ENCODE measurements at places on chromosomes 6 and 20. TPM values are rescaled to one million over a fixed set of nuclear protein-coding genes. Genes with fewer than 3 reads are reported as not detected.

GRCh38 chr6:100880149-100880852 is 828 bp downstream of the ASCC3 start:
- DNase-seq: no peak

DNA sequence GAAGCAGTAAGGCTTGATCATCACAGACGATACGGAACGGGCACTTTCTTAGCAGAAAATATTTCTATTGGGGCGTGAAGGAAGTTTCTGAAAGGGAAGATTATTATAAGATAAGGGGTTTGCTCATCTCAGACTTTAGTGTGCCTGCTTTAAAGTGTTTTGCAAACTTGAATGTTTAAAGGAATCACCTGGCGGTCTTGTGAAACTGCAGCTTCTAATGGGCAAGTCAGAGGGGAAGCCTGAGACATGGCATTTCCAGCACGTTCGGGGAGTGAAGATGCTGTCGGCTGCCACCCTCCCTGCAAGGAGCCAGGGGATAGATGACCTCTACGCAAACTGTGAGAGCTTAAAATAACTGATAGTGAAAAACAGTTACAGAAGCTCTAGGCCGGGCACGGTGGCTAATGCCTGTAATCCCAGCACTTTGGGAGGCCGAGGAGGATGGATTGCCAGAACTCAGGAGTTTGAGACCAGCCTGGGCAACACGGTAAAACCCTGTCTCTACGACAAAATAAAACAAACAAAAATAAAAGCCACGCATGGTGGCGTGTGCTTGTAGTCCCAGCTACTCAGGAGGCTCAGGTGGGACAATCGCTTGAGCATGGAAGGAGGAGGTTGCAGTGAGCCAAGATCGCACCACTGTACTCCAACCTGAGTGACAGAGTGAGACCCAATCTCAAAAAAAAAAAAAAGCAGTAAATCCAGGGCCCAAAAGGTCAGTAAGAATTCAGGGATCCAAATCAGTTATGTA is 2.3 kb upstream of the KIF16B start:
- no peak for DNase-seq

DNA sequence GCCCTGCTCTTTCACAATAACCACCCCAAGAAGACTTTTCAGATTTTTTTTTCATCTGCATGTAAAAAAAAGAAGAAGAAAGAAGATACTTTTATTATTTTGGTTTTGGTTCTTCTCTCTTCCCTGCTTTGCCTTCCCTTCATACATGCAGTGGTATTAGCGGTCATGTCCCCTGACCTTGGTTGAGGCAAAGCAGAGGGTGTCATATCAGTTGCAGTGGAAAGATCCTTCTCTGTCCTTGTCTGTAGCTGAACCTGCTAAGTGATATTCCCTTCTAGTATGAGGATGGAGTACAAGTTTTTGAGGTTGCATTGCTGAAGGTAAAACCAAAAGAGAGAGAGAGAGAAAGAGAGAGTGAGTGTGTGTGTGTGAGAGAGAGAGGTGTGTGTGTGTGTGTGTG is 345.7 kb downstream of the UTRN start:
- no peak for DNase-seq

DNA sequence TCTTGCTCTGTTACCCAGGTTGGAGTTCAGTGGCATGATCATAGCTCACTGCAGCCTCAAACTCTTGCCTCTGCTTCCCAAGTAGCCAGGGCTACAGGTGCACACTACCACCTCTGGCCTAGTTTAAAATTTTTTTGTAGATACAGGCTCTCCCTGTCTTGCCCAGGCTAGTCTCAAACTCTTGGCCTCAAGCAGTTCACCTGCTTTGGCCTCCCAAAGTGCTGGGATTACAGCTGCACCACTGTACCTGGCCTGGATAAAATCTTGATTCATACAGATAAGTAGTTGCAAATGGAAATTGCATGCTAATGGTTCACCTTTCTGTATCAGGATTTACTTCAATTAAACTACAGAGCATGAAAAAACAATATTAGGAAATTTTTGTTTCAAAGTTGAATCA is 4.2 kb downstream of the CD2AP start:
- no peak for DNase-seq

Gene ZBTB12
- 3.1 TPM for total RNA-seq

DNA sequence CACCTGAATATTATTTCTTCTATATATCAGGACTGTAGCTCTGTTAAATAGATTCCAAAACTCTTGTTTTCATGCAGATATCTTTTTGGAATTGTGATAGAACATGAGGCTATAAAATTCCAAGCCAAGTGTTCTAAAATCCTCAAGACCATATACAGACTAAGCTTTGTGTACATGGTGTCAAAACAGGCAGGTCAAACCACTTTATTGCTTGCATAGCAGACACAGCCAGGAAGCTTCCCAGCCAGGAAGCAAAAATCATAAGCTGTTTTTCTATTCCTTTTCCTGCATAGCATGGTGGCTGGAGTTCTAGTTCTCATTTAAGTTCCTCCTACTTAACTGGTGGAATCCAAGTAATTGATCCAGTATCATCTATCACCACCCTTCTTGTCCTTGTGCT is 353.3 kb downstream of the PAX1 start:
- no peak for DNase-seq

DNA sequence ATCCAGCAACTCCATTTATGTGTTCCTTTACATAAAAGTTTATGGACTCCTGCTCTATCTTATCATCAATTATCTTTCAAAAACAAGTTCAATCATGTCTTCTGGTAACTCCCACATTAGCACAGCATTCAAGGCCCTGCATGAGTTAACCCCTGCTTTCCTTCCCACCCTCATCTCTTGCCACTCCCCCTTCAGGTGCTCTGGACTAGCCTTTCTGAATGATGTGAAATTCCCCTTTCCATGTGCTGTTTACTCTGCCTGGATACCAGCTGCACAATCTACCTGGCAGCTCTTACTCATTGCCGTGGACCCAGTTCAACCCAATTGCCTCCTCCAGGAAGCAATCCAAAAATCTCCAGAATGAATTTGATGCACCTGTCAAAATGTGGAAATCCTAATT is 11.9 kb downstream of the ADGRF4 start:
- DNase-seq: no peak

DNA sequence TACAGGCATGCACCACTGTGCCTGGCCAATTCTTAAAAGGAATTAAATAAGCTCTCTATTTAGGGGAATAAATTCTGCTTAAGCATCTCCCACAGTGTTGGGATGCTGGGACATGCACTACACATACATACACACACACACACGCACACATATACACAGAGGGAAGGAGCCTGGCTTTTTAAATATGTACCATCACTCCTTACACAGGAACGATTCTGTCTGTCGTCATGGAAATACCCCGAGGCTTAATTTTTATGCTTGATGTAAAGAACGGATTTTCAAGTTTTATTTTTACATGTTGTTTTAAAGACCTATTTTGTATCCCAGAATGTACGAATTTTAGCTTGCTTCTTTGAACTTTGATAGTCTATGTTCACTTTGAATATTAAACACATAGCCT is 95.3 kb downstream of the CD109 start:
- DNase-seq: no peak

GRCh38 chr6:18317850-18318249 is 53.5 kb upstream of the DEK start:
- DNase-seq: no peak

DNA sequence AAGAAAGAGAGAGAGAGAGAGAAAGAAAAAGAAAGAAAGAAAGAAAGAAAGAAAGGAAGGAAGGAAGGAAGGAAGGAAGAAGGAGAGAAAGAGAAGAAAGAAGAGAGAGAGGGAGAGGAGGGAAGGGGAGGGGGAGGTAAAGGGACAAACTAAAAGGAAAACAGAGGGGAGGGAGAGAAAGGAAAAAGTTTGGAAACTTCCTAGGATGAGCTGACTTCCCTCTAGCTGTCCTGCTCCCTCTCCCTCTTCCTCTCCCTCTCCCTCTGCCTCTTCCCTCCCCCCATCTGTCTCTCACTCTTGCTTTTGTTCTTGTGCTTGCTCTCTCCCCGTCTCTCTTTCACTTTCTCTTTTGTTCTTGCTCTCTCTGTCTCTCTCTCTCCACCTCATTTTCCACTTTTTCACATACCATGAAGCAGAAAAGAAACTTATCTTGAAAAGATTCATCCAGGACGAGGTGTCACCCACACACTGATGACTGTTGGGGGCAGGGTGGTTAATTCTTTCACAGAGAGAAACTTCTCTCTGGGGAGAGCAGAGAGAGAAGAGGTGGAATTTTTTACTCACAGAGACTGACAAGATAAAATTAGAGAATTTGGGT is 56.4 kb upstream of the DUSP22 start:
- peak; percentile 75 for DNase-seq

- DNase-seq: no peak
Observed at GRCh38 chr20:18255526-18255925, 32.8 kb upstream of the ZNF133 start.

GRCh38 chr20:24633026-24633425 is 163.6 kb downstream of the SYNDIG1 start:
- no peak for DNase-seq
